ENCODE measurements at places on chromosomes 5 and 9.

DNA sequence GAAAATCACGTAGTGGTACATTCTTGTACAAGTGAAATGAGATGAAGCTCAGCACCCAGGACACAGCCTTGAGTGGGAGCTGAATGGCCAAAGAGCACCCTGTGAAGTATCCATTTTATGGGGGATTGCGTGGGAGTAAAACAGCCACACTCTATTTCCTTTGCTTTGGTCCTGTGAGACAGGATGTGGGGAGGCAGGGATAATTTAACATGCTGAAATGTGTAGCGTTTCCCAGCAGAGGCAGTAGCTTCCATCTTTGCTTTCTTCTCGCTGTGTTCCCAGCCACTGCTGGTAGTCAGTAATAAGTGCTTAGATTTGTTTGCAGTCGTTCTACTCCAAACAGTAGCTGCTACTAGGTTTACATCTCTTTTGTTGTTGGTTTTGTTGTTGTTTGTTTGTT is 4.4 kb downstream of the IL31RA start:
- no peak for DNase-seq

GRCh38 chr5:55509796-55510522 is 24.8 kb downstream of the PLPP1 start:
- DNase-seq, result no peak

DNA sequence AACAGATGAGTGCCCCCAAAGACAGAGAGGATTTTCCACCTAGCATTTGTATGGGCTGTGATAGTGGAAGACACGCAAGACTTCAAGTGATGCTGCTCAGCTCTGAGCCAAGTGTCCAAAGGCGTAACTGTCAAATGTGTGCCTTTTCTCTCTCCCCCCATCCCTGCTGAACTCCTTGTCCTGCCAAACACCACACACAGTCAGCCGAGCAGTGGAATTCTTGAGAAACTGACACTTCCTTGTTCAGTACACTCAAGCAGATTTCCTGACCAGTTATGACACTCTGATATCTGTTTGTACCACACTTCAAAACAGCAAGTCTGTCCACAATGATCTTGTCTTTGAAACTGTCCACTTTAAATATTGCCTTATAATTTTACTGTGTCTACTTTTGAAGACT is 166.4 kb downstream of the PIK3R1 start:
- no peak for DNase-seq

GRCh38 chr9:125043148-125043547 is 100.2 kb downstream of the SCAI start:
- no peak for DNase-seq

- no peak for DNase-seq
These were observed 1564.4 kb downstream of the EFNA5 start for GRCh38 chr5:106106384-106106783.

GRCh38 chr5:129739773-129740172 is 8.1 kb upstream of the MINAR2 start:
- no peak for DNase-seq

DNA sequence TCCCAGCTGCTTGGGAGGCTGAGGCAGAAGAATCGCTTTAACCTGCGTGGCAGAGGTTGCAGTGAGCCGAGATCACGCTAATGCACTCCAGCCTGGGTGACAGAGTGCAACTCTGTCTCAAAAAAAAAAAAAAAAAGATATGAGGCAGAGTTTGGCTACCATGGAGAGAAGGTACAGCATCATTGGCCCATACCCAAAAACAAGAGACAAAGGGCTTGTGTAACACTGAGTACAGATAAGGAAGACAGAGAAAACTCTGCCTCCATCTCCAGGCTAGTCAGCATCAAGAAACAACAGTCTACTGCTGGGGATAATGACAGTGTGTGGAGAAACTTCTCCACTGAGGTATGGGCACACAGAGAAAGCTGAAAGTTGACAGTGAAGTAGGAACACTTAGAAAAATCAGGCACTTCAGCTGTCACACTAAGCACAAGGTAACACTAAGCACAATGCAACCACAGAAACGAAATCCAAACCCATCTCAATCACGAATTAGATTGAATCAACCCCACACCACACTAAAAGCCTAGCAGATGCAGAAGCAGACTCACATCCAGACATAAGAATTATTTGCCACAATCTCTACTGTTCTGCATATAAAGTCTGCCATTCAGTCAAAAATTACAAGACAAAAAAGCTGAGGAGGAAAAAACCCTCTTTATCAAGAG is 10.5 kb downstream of the PJA2 start:
- DNase-seq, result no peak

DNA sequence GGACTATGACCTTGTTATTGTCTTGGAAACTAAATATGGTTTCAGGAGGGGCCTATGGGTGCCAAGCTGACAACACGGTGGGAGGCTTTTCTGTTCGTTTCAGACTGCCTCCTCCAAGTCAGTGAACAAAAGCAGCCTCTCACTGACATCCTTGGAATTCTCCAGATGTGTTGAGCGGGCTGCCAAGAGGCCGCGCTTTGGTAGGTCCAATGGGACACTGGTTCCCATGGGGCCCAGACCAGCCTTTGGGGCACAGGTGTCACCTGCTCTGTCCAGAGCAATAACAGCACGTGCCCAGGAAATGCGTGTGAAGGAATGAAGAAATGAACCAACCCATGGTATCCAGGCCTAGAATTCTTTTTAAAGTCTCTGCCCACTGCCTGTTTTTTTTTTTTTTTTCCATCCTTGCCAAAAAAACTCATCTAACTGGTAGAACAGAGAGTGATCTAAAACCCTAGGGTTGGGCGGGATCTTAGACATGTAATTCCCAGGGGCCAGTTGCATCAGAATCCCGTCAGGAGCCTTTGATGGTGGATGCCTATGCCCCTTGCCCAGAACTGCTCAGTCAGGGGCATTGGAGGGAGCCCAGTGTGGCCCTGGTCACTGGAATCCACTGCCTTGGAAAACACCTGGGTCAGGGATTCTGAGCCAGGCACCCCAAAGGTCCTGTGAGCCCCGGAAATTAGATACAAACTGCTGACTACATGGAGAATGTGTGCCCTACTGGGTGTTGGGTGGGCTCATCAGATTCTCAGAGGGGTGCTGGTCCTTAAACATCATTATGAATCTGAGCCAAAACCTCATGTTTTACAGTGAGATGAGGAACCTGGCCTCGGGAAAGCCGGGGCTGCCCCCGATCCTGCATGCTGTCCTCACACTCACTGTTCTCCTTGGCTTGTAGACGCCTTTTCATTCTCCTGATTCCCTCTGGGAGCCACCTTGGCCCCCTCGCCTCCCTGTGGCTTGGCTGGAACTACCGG is 60.1 kb downstream of the GTF3C4 start:
- no peak for DNase-seq

DNA sequence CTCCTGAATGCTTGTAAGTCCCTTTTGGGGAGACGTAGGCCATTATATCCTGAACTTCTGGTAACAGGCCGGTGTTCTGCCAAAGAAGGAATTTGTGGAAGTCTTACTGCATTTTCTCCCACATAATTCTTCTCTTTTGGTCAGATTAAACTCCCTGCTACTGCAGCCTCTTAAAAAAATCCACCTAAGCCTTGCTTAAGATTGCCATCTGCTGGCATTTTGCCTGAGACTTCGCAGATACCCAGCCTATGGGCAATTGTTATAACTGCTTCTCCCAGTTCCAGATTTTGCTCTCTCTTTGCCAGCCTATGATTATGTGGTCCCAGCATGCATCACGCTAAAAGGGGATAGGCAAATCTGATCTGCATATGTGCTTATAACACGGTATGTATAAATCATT is 391.6 kb upstream of the CHD1 start:
- no peak for DNase-seq

GRCh38 chr9:15191378-15191777 is 115.6 kb downstream of the TTC39B start:
- DNase-seq, result no peak

DNA sequence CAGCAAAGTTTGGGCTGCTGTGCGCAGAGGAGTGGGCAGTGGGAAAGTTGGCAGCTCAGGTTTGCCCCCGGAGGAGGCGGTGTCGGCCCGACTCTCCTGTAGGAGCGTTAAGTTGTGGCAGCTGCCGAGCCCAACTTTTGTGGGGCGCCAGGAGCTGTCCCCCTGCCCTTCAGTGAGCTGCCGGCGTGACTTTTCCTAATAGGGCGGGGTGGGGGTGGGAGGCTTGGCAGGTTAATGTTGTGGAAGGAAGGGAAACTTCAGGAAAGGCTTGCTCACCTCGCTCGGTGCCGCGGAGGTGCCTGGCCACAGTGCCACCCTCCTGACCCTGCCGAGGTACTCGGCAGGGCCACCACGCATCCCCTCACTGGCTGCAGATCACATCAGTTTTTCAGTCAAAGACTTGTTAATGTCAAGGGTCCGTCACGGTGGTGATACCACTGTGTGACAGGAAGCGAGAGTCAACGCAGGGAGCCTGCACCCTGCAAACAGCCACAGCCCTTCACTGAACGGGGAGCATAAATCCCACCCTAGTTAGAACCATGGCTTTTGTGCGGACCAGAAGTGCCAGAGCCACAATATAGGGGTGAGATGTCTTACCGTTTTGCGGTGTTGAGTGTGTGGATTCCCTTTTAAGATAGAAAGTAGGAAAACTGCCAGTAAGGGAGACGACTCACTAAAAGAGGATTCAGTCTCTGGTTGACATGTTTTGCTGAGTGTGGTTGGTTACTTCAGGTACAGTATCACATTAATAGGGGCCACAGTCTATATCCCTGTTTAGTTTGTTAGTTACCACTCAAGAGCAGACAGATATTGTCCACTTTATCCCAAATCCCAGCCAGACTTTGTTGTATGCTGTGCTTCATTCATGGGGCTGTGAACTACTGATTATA is 796 bp downstream of the LNPEP start:
- peak; percentile 76 for DNase-seq

Data from coronary artery (tissue), 2 donors.